ENCODE measurements at places on chromosomes 12 and 14.

DNA sequence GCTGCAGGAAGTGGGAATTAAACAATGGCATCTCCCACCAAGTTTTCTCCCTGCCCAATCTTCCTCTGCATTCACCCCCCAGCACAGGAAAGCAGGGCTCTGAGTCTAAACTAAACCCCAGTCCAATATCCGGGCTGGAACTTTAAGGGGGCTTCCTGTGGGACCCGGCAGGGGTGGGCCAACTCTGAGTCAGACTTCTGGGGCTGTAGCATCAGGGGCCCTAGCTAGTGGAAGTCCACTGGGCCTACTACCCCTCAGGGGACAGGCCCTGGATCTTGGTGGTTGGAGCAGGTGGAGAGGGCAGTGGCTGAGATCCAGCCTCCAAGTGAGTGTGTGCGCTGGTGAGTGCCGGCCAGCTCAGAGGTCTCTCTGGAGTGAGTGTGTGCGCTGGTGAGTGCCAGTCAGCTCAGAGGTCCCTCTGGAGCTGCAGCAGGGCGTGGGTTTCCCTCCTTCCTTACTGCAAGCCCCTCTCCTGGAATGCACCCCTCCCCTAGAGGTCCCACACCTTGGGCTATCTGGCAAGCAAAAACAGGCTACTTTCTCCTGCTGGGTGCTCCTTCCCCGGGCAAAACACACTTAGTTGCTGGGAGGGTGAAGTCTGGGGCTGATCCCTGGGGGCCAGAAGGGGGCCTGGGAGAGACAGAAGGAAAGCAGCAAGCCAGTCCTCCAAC is 5.6 kb upstream of the LHX5 start:
- DNase-seq = no peak

GRCh38 chr14:58598028-58598803 is 39.5 kb upstream of the DACT1 start:
- no peak for DNase-seq

- no peak for DNase-seq
Measured at GRCh38 chr12:5497329-5498053, 65.6 kb downstream of the NTF3 start.

- no peak for DNase-seq
Measured at GRCh38 chr12:120425797-120426196, 12.1 kb upstream of the COX6A1 start.

DNA sequence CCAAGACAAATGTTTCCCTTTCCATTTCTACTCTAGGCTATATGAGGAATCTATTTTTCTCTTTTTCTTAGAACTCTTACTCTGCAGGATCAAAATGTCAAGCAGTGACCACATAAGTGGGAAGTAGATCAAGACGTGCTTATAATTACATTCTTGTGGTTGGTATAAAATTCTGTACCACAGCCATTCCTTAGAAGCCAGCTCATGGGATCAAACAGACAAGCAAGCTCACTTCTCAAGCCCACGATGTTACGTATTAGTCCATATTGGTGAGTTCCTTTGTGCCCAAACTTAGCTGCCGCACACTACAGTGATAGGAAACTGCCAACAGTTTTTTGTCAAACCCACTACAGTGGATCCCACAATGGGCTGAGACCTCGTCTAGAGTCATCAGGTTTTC is 53.4 kb downstream of the IFNG start:
- peak; percentile 76 for DNase-seq

GRCh38 chr12:50120521-50120920 is 8.5 kb downstream of the COX14 start:
- no peak for DNase-seq

DNA sequence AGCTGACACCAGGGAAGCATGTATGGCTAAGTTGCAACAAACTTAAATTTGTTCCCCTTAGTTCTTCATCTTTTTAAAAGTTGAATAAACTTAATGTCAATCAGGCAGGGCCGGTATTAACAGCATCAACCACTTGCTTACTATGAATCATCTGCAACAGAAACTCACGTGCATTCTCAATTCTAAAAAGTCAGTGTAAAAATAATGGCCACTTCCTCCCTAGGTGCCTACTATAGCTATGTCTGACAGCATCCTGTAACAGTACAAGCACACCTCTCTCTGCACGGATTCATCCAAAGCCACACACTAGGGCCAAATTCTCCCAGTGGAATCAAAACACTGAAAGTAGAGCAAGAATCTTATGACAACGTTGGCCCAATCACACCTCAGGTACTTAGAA is 48.6 kb downstream of the PPP1R36 start:
- DNase-seq = no peak

- no peak for DNase-seq
Measured at GRCh38 chr12:55065535-55065934, 45.8 kb downstream of the NEUROD4 start.

DNA sequence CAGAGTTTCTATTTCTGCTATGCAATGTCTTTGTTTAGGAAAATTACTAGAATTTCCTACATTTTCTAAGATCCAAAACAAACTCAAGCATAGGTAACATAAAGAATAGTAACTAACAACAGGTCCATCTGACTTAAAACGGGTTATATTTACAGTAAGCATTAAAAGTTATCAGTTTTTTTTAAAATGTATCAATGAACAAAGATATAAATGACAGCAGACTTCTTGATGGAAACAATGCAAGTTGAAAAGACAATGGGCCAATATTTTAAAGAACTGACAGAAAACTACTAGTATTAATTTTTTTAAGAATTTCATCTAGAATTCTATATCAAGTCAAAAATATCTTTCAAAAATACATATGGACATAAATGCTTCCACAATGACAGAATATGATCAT is 367.1 kb upstream of the MGAT4C start:
- no peak for DNase-seq

DNA sequence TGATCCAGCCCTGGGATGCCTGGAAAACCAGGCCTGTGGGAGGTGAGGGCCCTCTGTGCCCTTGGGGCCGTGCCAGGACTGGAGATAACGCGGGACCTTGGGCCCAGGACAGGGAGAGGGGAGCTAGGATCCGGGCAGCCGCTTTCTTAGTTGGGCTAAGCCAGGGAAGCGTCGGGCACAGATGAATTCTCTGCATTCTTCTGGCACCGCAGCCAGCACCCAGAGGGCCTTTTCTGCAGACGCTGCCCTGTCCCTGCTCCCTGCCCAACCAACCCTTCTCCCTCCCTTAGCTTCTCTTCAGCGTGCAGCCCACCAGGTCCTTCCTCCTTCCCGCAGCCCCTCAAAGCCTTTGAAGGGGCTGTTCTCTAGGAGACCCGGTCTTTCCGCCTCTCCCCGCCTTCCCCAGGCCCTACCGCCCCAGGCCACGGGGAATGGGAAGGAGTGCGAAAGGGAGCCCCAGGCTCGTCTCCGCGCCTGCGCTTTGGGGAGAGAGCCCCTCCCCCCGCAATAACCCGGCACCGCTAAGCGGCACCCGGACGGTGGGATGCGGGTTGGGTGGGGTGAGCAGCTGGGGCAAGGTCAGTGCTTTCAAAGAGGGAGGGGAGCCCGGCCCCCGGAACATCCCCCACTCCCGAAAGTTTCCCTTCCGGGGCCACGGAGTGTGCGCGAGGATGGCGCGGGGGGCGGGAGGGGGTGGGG is 663 bp downstream of the NCKAP5L start:
- DNase-seq = peak; percentile 71

DNA sequence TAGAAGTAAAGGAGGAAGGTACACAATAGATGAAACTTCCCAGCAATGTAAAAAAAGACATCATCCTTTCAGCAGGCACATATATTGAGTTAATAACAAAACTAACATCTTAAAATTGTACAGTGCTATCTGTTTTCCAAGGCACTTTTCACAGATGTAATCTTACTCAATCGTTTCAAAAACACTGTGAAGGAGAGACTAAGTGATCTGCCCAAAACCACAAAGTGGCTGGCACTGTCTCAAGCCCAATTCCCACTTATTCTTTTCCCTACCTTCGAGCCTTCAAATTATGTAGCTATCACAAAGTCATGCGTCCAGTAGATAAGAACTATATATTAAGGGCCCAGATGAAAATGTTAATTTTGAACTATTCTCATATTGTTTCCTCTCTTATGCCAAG is 193.6 kb upstream of the RASSF8 start:
- DNase-seq = peak; percentile 47

- no peak for DNase-seq
Measured at GRCh38 chr12:68568922-68569569, 41.7 kb upstream of the RAP1B start.

Measured in Daoy (cell line).